A172 (cell line): ENCODE measurements at places on chromosomes 11 and 22.
A peak's percentile ranks its signal among the peaks of the same experiment; 100 is the strongest.

- no peak for DNase-seq
These were observed 7.4 kb downstream of the SVIP start for GRCh38 chr11:22822203-22822602.

GRCh38 chr11:24422376-24422775 is 74.5 kb upstream of the LUZP2 start:
- DNase-seq = no peak

DNA sequence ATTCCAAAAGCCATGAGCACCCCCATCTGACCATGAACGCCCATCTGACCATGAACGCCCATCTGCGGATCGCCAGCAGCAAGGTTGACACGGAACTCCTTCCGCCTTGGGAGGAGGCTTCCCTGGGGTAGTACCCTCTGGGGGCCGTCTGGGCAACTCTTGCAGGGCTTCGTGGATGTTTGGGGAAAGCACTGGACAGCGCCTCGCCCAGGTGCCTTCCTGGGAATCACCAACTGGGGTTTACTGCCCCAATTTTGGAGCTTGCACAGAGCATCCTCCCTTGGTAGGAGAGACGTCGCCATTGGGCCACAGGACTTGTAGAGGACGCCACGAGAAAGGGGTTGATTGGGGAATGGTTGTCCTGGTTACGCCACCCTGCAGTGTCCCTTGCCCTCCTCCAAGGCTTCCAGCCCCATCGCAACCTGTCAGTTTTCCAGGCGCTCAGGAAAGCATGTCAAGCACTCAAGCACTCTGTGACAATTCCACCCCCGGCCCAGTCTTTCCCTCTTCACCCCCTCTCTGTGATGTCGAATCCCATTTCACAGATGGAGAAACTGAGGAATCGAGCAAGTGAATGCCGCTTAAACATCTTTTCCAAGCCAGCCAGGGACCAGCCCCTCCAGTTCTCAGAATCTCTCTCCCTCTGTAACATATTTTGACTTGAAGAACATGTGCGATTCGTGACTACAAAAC is 914 bp upstream of the PRDM11 start:
- DNase-seq = no peak

GRCh38 chr11:2945031-2945756 is 16.0 kb upstream of the PHLDA2 start:
- peak; percentile 85 for DNase-seq

GRCh38 chr11:36718451-36718850 is 120.4 kb upstream of the RAG2 start:
- no peak for DNase-seq

- DNase-seq = no peak
These were observed 48.9 kb downstream of the ATG16L2 start for GRCh38 chr11:72863091-72863490.

GRCh38 chr22:44298406-44299091 is 14.2 kb downstream of the SHISAL1 start:
- no peak for DNase-seq

- DNase-seq = no peak
These were observed 2.0 kb upstream of the ANKRD42 start for GRCh38 chr11:83191491-83191890.

DNA sequence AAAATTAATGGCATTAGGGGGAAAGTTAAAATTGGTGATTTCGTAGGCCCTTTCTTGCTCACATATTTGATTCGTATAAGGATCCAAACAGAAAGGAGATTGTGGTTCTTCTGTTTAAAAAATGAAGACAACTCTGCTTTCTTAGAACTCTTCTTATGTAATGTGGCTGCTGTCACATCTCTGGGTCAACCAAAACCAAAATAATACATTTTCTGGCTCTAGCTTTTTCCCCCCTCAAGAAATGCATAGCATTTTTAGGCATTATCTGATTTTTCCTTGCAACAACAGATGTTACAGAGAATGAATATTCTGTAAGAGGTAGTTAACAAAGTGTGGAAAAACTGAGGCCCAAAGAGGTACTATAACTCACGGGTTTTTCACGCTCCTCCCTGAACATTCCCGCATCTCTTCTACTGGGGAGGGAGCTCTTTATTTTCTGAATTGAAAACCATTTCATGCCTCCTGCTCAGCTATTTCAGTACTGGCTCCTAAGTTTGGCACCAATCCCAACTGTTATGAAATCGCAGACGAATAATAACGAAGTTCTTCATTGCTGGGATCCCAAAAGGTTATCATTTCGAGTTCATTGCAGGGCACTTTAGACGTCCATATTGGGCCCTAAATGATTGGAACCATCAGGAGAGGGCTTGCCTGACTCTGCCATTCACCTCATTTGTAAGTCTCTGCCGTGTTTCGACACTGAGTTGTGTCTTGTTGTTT is 17.1 kb downstream of the GRAP2 start:
- no peak for DNase-seq

DNA sequence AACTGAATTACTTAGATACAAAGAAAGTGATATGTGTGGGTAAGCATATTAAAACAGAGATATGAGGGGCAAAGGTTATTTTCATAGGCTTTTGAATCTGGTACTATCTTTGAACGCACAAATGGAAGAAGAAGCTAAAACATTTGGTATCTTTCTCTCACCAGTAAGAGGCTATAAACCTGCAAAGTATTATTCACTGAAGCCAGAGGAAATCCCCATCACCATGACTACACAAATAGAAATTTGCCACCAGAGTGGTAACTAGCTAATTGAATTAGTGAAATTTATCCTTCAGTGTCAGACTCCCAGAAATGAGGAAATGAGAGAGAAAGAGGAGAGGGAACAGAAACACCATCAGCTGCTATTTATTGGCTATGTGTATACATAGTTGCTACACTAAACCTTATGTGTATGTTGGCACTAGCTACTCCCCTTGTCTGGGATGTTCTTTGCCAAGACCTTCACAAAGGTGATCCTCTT is 503.4 kb downstream of the DLG2 start:
- no peak for DNase-seq

GRCh38 chr11:83725728-83726127 is 439.6 kb upstream of the CCDC90B start:
- DNase-seq = no peak

DNA sequence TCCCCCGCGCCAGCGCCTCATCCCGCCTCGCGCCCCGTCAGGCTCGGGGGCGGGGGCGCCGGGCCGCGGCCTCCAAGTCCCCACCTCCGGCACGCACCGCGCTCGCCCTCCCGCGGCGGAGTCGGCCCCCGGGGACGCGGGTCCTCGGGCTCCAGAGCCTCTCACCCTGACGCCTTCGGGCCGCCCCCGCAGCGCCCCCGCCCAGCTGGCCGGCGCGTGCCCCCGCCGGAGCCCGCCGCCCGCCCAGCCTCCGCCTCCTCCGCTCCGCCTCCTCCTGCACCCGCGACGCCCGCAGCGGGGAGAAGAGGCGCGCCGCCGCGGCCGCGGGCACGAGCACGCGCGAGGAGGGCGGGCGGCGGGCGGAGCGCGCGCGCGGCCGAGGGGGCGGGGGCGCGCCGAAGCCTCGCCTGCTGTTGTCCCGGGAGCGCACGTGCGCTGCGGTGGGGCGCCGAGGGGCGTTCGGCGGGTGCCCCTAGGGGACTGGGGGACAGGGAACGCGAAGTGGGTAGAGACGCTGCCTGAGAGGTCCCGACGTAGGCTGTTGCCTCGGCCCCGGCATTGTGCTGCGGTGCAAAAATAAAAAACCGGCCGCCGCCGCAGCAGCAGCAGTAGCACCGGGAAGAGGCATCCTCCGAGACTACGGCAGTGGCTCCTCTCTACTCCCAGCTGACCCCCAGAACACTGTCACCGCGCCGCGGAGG is 87.4 kb upstream of the ARHGAP32 start:
- peak; percentile 16 for DNase-seq

- peak; percentile 51 for DNase-seq
These were observed 1.0 kb upstream of the ZNF143 start for GRCh38 chr11:9459667-9460321.

- no peak for DNase-seq
These were observed 25.8 kb downstream of the ART5 start for GRCh38 chr11:3615998-3616397.

DNA sequence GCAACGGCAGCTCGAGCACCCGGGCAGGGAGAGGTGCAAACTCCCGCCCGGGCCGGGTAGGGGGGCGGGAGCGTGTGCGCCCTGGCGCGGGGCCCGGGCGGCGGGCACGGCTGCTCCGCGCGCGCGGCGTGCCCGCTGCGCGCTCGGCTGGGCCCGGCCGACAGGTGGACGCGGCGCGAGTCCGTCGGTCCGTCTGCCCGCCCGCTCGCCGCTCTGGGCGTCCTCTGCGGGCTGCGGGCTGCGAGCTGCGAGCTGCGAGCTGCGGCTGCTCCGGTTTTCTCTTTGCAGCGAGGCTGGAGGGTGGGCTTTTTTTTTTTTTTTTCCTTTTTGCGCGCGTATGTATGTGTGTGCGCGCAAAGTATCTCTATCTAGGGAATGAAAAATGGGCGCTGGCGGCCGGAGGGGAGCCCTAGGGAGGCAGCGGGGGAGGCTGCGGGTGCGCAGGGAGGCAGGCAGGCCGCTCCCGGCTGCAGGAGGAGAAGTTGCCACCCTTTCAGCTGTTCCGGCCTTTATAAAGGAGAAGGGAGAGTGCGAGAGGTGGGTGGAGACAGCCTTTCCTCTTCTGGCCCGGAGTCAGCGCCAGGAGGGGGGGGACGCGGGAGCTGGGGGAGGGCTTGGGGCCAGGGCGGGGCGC is at the start of gene PDGFB:
Gene PDGFB, minus strand, starts transcription at position 487 of the 634 bp plus-strand sequence. CDS start 1,019 bp downstream, outside the sequence.
- DNase-seq = no peak

DNA sequence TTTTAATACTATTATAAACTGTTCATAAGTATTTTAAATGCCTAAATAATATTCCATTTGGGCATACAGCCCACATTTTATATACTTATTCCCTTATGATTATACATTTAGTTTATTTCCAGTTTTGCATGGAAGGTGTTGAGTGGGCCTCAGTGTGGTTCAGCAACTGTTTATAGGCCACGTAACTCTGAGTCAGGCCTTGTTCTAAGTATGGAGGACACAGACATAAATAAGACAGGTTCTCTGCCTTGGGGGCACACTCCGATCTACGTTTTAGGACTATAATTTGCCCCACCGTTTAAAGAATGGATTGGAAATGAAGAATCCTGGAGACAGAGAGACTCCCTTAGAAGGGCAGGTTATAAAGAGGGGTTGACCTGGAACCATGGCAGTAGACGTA is 212.2 kb upstream of the TBCEL start:
- no peak for DNase-seq
